ENCODE measurements at places on chromosomes 12 and 14.

GRCh38 chr14:89241934-89242651 lies 174.9 kb downstream of the FOXN3 start:
- no peak for DNase-seq

DNA sequence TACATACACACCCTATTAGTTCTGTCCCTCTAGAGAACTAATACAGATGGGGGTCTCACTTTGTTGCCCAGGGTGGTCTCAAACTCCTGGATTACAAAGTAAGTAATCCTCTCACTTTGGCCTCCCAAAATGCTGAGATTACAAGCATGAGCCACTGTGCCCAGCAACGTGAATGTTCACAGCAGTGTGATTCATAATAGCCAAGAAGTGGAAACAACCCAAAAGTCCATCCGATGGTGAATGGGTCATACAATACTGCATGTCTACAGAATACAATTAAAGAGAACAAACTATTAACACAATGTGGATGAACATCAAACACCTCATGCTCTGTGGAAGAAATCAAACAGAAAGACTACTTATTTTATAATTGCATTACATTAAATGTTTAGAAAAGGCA lies 57.3 kb upstream of the SYNE2 start:
- no peak for DNase-seq

GRCh38 chr12:105616971-105617540 lies 286.6 kb downstream of the C12orf75 start:
- DNase-seq, result no peak

GRCh38 chr12:63305901-63306875 lies 155.2 kb upstream of the AVPR1A start:
- no peak for DNase-seq

Measured in activated CD8-positive, alpha-beta memory T cell treated with anti-CD3 and anti-CD28 coated beads for 1 hour (primary cell).